MM.1S (cell line): ENCODE measurements at places on chromosomes 12 and 14.

DNA sequence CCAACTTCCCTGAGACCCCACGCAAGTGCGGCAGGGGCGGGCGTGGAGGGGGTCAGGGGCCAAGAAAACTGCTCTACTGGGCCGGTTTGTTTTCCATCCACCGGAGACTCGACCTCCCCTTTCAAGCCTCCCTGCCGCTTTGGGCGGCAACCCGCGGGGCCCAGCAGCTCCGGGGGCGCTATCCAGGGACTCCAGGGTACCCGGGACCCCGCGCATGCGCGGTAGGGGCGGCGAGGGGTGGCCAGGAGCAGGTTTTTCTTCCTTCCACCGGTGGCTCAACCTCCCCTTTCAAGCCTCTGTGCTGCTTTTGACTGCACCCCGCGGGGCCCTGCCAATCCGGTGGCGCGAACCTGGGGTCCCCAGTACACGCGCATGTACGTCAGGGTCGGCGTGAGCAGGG lies 323.5 kb downstream of the ALG10 start:
- no peak for DNase-seq

DNA sequence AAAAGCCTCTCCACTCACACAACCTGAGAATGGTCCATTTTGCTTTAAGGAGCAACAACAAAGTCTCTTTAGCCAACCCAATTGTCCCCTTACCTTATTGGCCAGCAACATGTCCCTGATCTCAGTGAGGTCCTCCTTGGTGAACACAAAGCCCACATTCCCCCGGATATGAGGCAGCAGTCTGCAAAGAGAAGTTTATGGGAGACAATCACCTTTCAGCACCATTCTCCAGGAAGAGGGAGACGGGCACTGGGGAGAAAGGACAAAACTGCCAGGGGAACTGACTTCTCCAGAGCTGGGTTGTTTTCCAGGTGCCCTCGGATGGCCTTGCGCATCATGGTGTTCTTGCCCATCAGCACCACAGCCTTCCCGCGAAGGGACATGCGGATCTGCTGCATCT lies 1.9 kb downstream of the RPLP0 start:
- no peak for DNase-seq

- DNase-seq = no peak
These were observed 50.7 kb downstream of the TMTC1 start for GRCh38 chr12:29733060-29733459.

DNA sequence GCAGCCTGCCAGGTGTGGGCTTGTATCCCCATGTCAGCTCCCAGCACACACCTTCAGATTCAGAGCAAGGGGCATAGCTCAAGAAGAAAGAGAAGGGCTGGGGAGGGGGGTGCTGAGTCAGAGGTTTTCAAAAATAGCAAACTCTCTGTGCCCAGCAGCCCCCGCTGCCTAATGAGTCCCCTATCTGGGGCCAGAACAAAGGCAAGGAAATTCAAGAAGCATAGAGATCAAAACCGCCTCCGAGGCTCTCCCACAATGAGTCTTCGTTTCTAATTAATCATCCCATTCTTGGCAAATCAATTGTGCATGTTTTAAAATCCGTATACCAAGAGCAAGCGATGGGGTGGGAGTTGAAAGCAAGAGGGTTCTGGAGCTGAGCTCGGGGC lies 19.5 kb upstream of the CMKLR1 start:
- DNase-seq = no peak

- DNase-seq = peak; percentile 29
These were observed 614.3 kb upstream of the MIS18BP1 start for GRCh38 chr14:45867046-45867894.

DNA sequence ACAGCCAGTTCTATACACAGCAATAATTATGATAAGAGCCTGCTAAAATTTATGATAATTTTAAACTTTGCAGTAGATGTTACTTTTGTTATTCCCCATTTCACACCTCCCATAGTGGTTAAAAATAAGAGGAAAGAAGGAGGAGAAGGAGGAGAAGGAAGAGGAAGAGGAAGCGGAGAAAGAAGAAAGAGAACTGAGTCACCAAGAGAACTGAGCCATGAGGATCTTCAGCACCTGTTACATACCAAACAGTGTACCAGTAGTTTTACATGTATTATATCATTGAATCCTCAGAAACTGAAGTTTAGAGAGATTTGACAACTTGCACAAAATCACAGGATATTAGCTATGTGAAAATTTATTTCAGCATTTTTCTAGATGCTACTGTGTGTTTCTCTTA lies 3.9 kb downstream of the CD163 start:
- no peak for DNase-seq

DNA sequence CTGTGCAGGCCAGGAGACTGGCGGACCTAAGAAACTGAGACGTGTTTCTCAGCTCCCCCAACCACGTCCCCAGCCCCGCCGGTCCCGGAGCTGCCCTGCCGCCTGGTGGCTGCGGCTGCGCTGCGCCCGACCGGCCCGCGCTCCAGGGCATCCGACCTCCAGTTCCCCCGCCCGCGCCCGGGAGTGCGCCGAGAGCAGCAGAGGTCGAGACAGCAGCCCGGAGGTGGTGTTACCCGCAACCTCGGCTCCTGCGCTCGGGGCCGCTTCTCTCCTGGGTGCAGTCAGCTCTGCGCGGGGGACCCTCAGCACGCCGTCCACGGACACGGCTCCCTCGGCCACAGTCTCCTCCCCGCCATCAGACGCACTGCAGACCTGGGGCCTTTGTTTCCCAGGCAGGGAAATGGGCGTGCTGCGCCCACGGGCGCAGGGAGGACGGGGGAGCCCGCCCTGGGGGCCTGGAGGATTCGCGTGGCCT lies 21.6 kb upstream of the GPR132 start:
- peak; percentile 59 for DNase-seq

DNA sequence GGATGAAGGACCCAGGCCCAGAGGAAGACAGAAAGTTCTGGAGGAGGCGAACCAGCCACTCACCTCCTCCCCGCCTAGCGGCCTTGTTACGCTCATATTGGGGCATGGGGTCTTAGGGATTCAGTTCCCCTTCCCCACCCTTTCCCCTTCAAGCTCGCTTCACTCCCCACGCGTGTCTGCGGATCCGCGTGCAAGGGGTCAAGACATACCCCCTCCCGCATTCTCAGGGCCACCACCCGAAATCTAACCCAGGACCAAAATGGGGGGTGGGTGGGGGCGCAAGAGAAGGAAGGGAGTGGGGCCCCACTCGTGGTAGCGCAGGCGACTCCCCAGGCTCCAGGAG lies 584 bp upstream of the RFX4 start:
- DNase-seq = no peak

- DNase-seq = no peak
These were observed 2.9 kb upstream of the MSRB3 start for GRCh38 chr12:65275627-65276026.

GRCh38 chr14:24037658-24038037 lies 14.2 kb upstream of the CARMIL3 start:
- no peak for DNase-seq

DNA sequence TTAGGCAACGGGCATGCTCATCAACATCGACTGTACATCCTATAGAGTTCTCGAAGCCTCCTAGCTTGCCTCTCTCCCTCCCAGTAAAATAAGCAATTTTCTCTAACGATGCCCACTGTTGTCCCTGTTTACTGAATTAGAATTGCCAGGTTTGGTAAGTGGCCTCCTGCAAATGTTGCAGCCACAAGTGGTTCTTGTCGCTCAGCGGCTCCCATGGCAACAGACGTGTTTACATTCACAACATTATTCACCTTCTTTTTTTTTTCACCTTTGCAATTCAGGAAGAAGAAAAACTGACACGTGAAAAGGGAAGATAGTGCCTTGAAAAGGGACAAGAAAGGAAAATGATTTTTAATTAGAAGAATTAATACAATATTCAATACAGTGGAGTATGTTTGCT lies 100.9 kb upstream of the PKP2 start:
- no peak for DNase-seq

DNA sequence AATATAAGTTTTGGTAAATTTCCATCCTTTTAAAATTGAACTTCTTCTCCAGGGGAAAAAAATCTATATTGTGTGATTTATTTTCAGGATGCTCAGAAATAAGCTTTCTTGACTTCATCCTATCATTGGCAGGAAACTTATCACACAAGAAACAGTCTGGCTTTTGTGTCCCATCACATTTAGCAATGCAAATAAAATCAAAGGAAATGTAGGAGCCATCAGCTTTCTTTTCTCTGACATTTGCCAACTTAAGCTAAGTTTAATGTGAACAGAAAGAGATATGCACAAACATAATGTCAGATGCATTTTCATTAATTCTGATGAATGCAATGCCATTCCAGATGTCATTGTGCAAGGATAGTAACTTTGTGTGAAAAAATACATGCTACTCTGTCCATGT lies 56.6 kb downstream of the LIN7A start:
- DNase-seq = no peak

- no peak for DNase-seq
These were observed 25.5 kb downstream of the SLC25A3 start for GRCh38 chr12:98618952-98619351.

- DNase-seq = peak; percentile 33
These were observed 76.7 kb upstream of the RGS6 start for GRCh38 chr14:71855399-71856036.

- no peak for DNase-seq
These were observed 179.0 kb downstream of the SLC15A4 start for GRCh38 chr12:128644664-128645296.

DNA sequence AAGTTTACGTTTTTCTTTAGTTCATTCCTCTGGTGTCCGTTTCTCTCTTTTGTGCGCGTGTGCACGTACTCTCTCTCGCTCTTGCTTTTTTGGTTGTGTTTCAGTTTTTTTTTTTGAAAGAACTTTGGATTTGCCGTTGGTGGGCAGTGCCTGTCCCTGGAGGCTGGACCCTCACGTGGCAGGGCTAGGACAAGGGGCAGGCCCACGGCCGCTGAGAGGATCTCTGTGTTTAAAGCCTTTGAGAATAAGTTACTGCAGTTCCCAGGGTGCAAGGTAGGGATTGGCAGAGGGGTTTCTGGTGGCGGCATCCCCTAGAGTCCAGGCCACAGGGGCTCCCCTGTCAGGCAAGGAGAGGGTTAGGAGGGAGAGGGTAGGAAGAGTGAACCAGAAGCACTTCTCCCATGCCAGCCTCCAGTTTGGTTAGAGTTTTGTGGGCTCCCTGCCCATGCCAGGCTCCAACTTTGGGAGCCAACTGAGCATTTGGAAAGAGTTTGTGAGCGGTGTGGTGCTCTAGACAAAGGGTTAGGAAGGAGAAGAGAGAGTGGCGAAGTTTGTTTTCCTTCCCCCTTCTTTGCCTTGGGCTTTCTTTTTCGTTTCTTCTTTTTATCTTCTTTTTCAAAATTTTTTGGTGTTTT lies 30.5 kb downstream of the ZFHX2 start:
- no peak for DNase-seq

DNA sequence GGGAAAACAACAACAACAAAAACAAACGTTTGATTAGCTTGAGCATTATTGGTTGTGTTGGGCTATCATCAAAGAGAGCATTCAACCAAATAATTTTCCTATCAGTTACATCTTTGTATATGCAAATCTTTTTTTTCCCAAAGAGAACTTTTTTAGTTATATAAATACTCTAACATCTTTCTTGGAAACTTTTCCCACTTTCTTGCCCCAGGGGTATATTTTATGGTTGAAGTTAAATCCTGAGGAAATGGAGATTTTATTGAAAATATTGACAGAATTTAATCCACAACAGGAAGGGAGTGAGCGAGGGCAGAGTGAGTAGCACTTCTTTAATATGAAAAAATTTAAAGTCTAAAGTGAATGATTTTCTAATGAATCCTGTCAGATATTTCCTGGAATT lies 120.9 kb upstream of the NPAS3 start:
- no peak for DNase-seq

DNA sequence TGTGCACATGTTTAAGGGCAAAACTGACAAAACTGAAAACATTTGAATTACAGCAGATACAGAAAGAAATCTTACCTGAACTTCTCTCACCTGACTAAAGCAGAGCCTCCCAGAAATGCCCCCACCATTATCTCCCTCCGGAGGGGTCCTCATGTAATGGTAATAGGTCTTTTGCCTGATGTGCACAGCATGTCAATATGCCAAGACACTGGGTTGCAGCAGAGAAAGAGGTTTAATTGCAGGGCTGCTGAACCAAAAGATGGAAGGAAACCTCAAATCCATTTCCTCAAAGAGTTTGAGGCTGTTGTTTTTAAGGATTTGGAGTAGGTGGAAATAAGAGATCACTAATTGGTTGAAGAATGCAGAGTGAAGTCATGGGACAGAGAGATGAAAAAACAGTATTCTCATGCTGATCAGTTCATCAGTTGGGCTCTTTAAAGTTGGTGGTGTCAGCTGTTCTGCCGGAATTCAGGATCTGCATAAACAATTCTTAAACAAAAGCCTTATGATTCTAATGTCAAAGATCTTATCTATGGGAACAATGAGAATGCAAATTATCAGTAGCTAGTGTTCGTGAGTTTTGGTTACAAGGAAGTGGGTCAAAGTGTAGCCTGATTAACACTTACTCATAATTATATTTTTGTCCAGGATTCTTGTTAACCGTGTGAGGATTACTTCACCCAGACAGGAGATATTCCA lies 18.2 kb downstream of the ANG start:
- no peak for DNase-seq

GRCh38 chr12:76704693-76705092 lies 59.2 kb upstream of the ZDHHC17 start:
- DNase-seq = no peak

- no peak for DNase-seq
These were observed 280.2 kb downstream of the CACNA1C start for GRCh38 chr12:2332947-2333346.

- DNase-seq = no peak
These were observed 133.6 kb downstream of the MED13L start for GRCh38 chr12:116143909-116144308.

GRCh38 chr14:81818271-81818670 lies 284.6 kb upstream of the SEL1L start:
- DNase-seq = no peak

GRCh38 chr12:121495746-121496145 lies 85.1 kb downstream of the KDM2B start:
- no peak for DNase-seq

DNA sequence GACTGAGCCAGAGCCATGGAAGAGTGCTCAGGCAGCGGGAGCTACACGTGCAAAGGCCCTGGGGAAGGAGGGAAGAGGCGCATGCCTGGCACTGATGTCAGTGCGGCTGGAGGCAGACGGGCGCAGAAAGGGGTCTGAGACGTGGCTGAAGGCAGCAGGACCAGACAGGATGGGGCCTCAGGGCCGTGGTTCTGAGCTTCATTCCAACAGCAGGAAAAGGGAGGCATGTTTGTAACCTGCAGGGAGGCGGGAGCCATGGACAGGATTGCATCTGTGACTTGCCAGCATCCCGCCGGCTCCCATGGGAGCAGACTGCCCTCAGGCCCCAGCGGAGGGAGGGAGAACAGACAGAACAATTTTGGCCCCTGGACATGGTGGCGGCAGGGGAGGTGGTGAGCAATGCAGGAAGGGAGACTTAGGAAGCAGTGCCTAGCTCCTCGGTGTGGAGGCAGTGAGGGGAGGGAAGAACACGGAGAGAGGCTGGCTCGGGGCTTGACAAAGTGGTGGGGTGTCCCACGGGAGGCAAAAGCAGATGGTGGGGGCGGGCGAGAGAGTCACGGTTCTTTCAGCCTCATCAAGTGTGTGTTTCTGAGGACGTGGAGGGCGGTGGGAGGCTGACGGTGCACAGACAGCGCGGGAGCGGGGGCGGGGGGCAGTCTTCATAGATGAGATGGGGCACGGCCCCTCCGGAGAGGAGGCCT lies 33.3 kb upstream of the INF2 start:
- no peak for DNase-seq
